ENCODE measurements at places on chromosomes 6 and 20. TPM values are rescaled to one million over a fixed set of nuclear protein-coding genes. Genes with fewer than 3 reads are reported as not detected.

DNA sequence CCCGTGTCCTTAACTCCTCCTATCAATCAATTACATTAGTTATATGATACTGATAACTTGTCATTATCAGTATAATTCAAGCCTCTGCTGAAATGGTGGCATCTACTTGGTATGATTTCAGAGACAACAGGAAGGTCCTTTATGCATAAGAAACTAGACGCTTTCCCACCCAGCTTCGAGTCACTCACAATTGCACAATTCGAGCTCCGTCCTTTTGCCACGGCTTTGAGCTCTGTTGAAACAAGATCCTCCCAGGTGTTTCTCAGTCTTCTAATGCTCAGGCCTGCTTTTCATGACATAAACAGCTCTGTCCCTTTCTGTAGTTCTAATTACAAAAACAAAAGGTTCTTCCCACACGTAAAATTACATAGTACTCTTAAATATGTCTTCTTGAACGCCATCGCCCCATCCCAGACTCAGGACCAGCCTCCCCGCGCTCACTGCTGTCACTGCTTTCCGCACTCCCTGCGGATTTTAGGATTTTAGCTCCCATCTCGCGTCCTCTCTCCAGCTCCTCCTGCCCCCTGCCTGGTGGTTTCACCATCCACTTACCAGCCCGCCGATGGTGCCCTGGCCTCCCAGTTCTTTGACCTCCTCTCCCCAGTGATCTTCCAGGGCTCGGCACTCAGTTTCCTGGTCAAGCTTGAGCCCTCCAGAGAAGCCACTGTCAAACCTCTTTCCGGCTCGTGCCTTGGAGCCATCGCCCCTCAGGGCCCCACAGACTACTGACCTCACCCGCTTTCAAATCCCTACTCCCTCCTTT, 23.2 kb upstream of the PNPLA1 start:
- H3K27ac ChIP-seq = no peak overlapping the region
- DNase-seq = no peak
- H3K4me3 ChIP-seq = no peak overlapping the region
- peaks cover 29% of the 10 kb centered on the region for H3K27me3 ChIP-seq
- H3K36me3 ChIP-seq = no peaks in the 10 kb centered on the region

DNA sequence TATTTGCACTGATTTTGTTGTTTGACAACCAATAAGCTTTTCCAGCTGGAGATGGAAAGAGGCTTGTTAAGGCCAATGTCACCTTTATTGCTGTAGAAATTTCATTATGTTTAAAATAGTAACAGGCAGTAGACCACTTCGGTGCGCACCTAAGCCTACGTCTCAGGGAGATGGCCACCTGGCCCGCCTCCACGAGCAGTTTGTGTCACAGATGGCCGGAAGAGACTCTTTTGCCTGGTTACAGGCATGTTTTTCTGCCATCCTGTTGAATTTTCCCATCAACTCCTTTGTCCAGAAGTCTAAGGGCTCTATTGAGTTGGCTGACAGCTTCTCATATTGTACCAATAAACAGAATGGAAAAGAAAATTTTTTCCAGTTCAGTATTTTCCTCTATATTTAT, 51.0 kb downstream of the SLC9A8 start:
- DNase-seq = no peak
- peaks cover 20% of the 10 kb centered on the region for H3K4me1 ChIP-seq
- no peak overlapping the region for H3K27ac ChIP-seq
- H3K36me3 ChIP-seq = peaks cover 46% of the 10 kb centered on the region
- H3K4me3 ChIP-seq = no peak overlapping the region
- H3K27me3 ChIP-seq = no peaks in the 10 kb centered on the region

DNA sequence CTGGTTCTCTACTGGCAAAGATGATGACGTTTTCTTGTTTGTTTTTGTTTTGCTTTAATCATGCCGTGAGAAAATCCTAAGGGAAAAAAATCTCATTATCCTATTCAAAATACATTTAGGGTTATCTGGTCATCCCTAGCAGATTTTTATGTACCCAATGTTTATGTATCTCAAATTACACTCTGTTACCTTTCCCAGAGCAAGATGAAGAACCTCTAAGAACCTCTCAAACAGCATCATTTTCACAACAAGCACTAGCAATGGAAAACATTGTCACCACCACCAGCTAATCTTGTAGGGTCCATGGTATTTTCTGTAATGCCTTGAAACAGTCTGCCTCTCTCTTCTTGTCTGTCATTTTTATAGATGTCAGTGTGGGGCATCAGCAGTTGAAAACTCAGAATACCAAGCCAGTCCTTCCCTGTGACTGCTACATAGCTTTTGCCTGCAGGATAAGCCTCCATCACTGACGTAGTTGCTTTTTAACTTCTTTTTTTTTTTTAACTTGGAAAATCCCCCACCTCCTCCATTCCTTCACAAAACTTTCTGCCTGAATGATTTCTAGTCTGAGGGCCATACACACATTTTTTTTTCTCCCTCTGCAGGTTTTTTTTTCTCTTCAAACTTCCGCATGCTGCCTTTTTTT, 2.4 kb upstream of the SNAP25 start:
- no peak for DNase-seq
- H3K27ac ChIP-seq = peak overlapping the region; percentile 97
- H3K4me3 ChIP-seq = peak overlapping the region; percentile 27
- no peaks in the 10 kb centered on the region for H3K36me3 ChIP-seq

GRCh38 chr6:31474871-31475286, 23.1 kb upstream of the MICB start:
- H3K4me1 ChIP-seq = peaks cover 24% of the 10 kb centered on the region
- no peak for DNase-seq
- peaks cover 24% of the 10 kb centered on the region for H3K36me3 ChIP-seq
- H3K27me3 ChIP-seq = no peaks in the 10 kb centered on the region
- H3K27ac ChIP-seq = no peak overlapping the region

GRCh38 chr6:20403070-20403765, 1.5 kb downstream of the E2F3 start:
- peak overlapping the region; percentile 91 for H3K27ac ChIP-seq
- H3K4me3 ChIP-seq = peak overlapping the region; percentile 96
- DNase-seq = peak; percentile 89

DNA sequence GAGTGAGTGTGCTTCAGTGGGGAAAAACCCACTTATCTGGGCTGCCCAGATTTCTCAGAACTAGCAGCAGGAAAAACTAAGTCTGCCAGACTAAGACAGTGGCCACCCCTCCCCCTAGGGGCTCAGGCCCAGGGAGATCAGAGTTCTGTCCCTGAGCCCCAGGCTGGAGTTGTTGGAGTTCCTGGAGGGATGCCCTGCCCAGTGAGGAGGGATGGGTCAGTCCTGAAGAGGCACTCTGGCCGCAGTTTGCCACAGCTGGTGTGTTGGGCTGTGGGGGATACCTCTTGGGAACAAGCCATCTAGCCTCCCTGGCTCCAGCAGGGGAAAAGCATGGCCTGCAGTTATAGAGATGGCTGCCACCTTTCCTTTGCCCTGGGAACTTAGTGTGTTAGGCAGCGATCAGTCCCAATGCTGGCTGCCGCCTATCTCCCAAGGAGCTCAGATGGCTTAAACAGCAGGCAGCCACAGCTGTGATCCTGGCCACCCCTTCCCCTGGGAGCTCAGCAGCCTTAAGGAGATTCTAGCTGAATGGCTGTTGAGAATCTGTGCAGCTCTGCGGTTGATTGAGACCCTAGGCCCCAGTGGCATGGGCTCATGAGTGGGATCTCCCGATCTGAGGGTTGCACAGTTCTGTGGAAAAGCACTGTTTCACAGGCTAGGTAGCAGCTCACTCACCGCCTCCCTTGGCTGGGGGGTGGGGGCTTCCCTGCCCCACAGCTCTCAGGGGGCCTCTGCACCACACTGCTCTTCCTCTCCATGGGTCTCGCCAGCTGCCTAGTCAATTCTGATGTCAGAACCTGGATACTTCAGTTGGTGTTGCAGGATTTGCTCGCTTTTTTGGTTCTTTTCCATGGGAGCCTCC, 13.2 kb downstream of the SIRPG start:
- H3K27me3 ChIP-seq = no peaks in the 10 kb centered on the region
- no peak for DNase-seq
- H3K36me3 ChIP-seq = peaks cover 60% of the 10 kb centered on the region
- H3K4me1 ChIP-seq = peaks cover 25% of the 10 kb centered on the region

- no peaks in the 10 kb centered on the region for H3K36me3 ChIP-seq
- H3K4me1 ChIP-seq = no peaks in the 10 kb centered on the region
- DNase-seq = no peak
- no peaks in the 10 kb centered on the region for H3K27me3 ChIP-seq
- H3K4me3 ChIP-seq = no peak overlapping the region
- H3K27ac ChIP-seq = no peak overlapping the region
Observed at GRCh38 chr6:166024252-166024651, 143.4 kb downstream of the TBXT start.

GRCh38 chr6:160363016-160363996, 15.1 kb downstream of the SLC22A3 start:
- DNase-seq = no peak
- H3K4me1 ChIP-seq = no peaks in the 10 kb centered on the region
- H3K4me3 ChIP-seq = no peak overlapping the region
- H3K27me3 ChIP-seq = peaks cover 11% of the 10 kb centered on the region
- no peaks in the 10 kb centered on the region for H3K36me3 ChIP-seq
- no peak overlapping the region for H3K27ac ChIP-seq

DNA sequence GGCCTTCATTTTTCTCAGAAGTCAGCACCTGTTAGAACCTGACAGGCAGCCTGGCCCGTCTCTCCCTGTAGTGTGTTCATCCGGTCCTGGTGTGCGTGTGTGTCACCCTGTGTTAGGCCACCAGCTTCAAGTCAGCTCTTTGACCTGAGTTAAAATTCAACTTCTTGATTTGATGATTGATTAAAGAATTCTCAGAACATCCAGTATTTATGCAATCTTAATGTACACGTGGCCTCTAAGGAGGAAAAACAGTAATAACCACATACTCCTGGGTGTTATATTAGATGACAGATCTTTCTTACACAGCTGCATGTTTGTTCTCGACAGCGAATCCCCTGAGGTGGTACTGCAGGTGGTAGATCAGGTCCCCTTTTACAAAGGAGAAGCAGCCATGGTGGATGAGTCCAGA, 19.1 kb upstream of the TMEM217 start:
- no peak for DNase-seq
- H3K36me3 ChIP-seq = peaks cover 37% of the 10 kb centered on the region
- H3K27me3 ChIP-seq = no peaks in the 10 kb centered on the region

DNA sequence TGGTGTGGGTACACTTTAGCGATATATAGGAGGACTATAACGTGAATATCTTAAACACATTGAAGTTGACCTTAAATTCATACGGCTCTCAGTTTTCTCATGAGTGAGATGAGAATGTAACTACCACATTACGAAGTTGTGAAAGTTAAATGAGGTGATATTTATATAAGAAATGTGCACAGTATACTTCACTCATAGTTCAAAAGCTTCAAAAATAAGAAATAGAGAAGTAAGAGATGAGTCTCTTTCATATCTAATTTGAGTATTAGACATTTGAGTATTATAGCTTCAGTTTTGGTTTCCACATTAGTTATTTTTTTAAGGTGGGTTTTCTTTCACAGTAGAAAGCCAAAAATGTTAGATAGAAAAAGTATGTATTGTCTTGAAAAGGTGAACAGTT, 183.3 kb downstream of the NKAIN2 start:
- no peaks in the 10 kb centered on the region for H3K36me3 ChIP-seq
- DNase-seq = no peak
- no peaks in the 10 kb centered on the region for H3K4me1 ChIP-seq
- H3K27ac ChIP-seq = no peak overlapping the region
- no peak overlapping the region for H3K4me3 ChIP-seq

DNA sequence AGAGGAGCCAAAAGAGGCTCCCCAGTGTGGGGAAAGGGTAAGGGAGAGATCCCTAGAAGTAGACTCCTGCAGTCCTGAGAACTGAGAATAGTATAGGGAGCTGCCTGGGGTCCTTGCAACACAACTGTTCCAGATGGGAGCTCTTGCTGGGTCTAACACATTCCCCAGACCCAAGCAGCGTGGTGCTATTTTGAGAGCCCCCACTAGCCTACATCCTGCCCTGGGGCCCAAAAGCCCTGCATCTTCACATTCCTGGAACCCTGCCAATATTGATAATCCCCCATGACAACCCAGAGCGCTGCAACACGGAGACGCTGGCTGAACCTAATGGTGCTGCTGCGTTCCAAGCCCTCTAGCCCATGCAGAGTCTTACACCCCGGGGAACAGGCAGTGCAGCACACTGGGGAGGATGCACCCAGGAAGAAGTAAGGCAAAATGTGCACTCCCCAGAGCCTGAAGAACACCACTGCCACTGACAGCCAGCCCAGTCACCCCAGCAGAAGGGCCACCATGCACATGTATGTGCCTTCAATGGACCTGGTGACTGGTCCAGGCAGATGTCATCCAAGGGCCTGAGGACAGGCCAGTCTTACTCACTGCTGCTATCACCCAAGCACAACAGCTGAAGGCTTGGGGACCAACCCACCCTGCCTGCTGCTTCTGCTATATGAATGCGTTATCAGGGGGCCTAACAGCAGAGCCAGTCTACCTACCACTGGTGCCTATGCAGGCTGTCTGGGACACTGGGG, 7.0 kb upstream of the RNF217 start:
- H3K27me3 ChIP-seq = peaks cover 19% of the 10 kb centered on the region
- H3K36me3 ChIP-seq = no peaks in the 10 kb centered on the region
- no peak for DNase-seq
- H3K4me1 ChIP-seq = peaks cover 1% of the 10 kb centered on the region

GRCh38 chr20:21101453-21101931, 4.7 kb downstream of the LINC00237 start:
- peaks cover 34% of the 10 kb centered on the region for H3K4me1 ChIP-seq
- H3K27me3 ChIP-seq = peaks cover 75% of the 10 kb centered on the region
- no peak for DNase-seq
- H3K4me3 ChIP-seq = peak overlapping the region; percentile 5
- no peaks in the 10 kb centered on the region for H3K36me3 ChIP-seq
- H3K27ac ChIP-seq = no peak overlapping the region

GRCh38 chr6:37487591-37488380, 11.9 kb downstream of the CCDC167 start:
- no peak overlapping the region for H3K4me3 ChIP-seq
- no peak for DNase-seq
- H3K27me3 ChIP-seq = no peaks in the 10 kb centered on the region
- H3K4me1 ChIP-seq = peaks cover 36% of the 10 kb centered on the region
- peaks cover 27% of the 10 kb centered on the region for H3K36me3 ChIP-seq

- no peak for DNase-seq
- no peak overlapping the region for H3K27ac ChIP-seq
- no peak overlapping the region for H3K4me3 ChIP-seq
- no peaks in the 10 kb centered on the region for H3K27me3 ChIP-seq
- peaks cover 2% of the 10 kb centered on the region for H3K4me1 ChIP-seq
- no peaks in the 10 kb centered on the region for H3K36me3 ChIP-seq
Observed at GRCh38 chr20:11457488-11457887, 460.2 kb upstream of the BTBD3 start.

The CST4 gene
- not detected for total RNA-seq

The SF3B5 gene
- 208 TPM for total RNA-seq

The TMEM170B gene
- total RNA-seq = 0.62 TPM

The DNAH8 gene
- not detected for total RNA-seq

The JAG1 gene
- 2.8 TPM for total RNA-seq

The WFDC5 gene
- not detected for total RNA-seq

The POM121L2 gene
- total RNA-seq = not detected

The SEL1L2 gene
- not detected for total RNA-seq

The PDE7B gene
- 27.6 TPM for total RNA-seq

The TPX2 gene
- total RNA-seq = 83.0 TPM

The GABRR2 gene
- total RNA-seq = 0.78 TPM

Data from activated T-helper 2 cell treated with anti-CD3 and anti-CD28 coated beads, Interferon-gamma antibody, Interleukin-2, Interleukin-4, amounts not matched to agents 10 μg/mL and 5 μg/mL and 100 μg/mL, durations not matched to agents 14 hours and 24 hours and 36 hours (primary cell).